ENCODE measurements at places on chromosomes 12 and 14. TPM values are rescaled to one million over a fixed set of nuclear protein-coding genes. Genes with fewer than 3 reads are reported as not detected.

Gene SYCP3
- total RNA-seq, result not detected

GRCh38 chr12:25263594-25263993 is 12.9 kb upstream of the KRAS start:
- DNase-seq, result no peak

DNA sequence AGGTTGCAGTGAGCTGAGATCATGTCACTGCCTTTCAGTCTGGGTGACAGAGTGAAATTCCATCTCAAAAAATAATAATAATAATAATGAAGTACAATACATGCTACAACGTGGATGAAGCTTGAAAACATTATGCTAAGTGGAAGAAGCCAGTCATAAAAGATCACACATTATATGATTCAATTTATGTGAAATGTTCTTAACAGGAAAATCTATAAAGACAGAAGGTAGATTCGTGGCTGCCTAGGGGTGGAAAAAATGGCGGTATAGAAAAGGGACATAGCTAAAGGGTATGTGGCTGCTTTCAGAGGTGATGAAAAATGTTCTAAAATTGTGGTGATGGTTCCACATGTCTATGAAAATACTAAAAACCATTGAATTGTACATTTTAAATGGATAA is 41.0 kb upstream of the AMIGO2 start:
- DNase-seq, result no peak

GRCh38 chr12:12983420-12984035 is 16.5 kb downstream of the HEBP1 start:
- DNase-seq, result no peak

Gene TAS2R10
- total RNA-seq, result 1.9 TPM

GRCh38 chr14:96979611-96980074 is 182.5 kb downstream of the VRK1 start:
- DNase-seq, result no peak

Gene SERPINA5
- 0.46 TPM for total RNA-seq

Gene GPN3
- 19.5 TPM for total RNA-seq

Gene ABCD4
- 46.5 TPM for total RNA-seq

- no peak for DNase-seq
These were observed 40.6 kb upstream of the RPH3A start for GRCh38 chr12:112750971-112751370.

DNA sequence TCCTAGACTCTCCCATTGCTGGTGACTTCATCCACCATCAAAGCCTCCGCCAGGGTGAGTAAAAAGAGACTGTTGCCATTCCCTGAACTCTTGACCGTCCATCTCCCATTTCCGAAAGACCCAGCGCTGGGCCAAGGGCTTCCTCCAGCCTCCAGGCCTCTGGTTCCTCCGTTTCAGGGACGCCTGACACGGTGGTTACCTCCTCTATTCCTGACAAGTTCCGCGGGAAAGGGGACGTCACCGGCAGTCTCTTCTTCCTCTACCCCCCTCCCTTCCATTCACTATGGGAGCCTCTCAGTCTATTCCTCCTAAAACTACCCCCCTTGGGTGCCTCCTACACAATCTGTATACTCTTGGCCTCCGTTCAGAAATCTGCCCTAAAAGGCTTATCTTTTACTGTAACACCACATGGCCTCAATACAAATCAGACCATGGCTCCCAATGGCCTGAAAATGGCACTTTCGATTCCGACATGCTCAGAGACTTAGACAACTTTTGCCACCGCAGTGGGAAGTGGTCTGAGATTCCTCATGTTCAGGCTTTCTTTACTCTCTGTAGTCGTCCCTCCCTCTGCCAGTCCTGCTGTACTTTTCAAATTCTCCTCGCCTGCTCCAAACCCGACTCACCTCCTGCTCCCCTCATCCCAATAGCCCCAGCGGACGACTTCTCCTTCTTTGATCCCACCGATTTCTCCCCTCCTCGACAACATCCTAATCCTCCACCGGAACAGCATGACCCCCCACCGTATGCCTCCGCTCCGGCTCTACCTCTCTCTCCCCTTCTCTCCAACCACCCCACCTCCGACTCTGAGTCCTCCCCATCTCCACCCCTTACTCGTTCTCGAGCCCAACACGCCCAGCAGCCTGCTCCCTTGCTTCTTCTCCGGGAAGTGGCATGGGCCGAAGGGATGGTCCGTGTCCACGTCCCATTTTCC is 70.4 kb downstream of the MOK start:
- DNase-seq, result no peak

Gene DEPDC4
- total RNA-seq, result not detected

- no peak for DNase-seq
These were observed 39.9 kb downstream of the C14orf132 start for GRCh38 chr14:96079066-96079465.

- DNase-seq, result no peak
These were observed 645.4 kb upstream of the ATXN7L3B start for GRCh38 chr12:73892201-73892600.

DNA sequence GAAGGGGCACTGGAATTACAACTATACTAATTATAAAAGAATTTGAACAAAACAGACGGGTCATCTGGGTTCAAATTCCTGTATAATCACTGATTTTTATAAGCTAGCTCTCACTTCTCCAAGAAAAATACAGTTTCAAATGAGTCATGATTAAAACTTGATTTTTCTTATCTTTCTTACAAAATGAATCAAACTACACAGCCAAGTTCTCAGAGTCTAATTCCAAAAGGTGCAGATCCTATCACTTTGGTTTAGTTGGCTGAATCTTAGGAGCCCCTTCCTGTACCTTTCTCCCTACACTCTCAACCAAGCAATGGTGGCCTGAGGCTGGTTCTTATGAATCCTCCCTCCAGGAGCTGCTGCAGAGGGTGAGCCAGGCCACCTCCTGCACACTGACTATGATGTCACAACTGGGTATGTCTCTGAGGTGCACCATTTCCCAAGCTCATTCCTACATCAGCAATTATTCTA is 43.8 kb upstream of the BMP4 start:
- no peak for DNase-seq

Gene KRT73
- not detected for total RNA-seq

GRCh38 chr12:106425061-106425702 is 67.6 kb downstream of the POLR3B start:
- DNase-seq, result no peak
